ENCODE measurements at places on chromosomes 13 and 19.
A peak's percentile ranks its signal among the peaks of the same experiment; 100 is the strongest.

DNA sequence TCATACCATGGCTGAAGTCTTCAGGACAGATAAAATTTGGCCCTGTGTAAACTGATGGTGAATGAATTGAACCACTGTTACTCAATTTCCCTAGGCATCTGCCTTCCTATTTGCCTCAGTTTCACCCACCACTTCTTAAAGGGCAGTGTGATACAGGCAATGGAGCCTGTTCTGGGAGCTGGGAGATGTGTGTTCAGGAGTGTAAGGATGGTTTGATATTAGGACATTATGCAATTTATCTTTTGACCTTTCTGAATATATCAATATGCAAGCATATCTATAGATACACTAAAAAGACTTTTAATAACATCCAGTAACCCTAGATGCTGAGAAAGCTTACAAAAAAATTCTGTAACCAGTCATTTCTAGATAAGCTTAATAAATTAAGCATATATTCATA, 14.6 kb downstream of the IZUMO2 start:
- DNase-seq, result no peak

DNA sequence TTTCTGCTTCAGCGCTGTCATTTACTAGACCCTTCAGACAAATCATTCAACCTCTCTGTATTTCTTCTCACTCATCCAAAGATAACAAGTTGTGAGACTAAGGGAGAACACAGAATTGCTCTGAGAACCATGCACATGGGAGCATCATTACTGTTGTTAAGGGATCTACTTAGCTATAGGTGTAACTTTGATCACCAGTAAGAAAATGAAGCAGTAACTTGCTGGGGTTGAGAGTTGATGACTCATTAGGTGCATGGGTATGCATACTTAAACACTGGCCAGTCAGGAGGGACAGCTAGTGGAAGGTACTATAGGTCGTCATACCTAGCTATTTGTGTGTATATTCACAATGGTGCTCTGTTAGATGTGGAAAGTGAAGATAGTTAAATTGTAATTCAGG, 61.5 kb downstream of the B3GLCT start:
- DNase-seq, result no peak

DNA sequence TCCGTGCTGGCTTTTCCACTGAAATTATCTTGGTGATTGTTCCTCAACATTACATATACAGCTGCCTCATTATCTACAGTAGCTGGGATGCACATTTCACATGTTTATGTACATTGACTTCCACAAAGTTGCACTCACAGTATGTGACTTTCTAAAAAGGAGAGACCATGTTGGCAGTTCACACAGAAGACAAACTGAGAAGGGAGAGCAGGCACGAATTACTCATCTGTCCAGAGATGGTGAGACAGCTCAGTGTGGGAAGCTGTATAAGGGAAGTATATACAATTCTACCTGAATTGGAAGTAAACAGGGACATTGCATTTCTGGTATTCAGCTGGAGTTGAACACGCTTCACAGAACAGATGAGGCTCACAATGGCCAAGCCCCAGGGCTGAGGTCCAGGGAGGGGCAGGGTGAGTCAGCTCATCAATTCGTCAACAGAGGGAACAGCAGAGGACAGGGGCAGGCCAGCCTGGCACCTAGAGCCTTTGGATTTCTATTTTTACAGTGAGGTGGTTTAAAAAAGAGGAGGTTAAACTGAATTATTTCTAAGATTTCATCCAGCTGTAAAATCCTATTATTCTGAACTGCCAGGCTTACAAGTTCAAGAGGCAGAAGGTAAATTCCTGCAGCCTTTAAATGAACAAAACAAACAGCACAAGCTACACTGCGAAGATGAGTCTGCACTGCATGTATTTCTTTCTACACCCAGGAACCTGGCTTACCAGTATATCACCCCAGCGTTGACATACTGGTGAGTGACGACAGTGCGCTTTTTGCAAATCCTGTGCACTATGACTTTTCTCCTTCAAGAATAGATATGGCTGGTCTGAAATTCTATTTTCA, 9.8 kb downstream of the PARP4 start:
- DNase-seq, result no peak

DNA sequence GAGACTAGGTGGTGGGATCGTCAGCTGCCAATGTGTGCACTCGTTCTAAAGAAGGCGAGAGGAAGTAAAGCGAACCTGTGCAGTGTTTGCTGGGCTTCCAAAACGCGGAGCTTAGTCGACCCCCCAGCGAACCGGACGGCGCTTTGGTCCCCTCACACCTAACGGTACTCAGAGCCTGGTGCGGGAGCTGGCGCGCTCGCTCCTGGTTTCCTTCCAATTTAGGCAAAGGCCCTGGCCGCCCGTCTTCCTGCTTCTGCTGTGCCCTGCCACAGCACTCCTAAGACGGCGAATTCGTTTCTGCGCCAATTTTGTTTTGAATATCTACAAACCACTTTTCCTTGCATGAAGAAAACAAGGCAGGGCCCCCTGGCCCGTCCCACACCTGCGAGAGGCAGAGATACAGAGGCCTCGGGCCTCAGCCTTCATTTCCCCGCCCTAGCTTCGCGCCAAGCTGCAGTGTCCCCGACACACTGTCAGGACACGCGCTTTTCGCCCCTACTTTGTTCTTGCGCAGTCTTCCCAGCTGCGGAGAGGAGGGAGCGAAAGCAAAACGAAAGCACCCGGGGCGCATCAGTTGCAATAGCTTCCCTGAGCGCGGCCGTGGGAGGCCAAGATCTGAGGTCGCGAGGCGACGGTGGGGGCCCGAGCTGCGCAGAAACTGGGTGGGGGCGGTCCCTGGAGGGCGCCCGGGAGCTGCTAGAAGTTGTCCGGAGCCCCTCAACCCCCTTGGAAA, 111.9 kb downstream of the KCNRG start:
- DNase-seq, result no peak

- DNase-seq, result no peak
Observed at GRCh38 chr13:114032126-114032799, 58.4 kb upstream of the C13orf46 start.

- DNase-seq, result no peak
Observed at GRCh38 chr19:3359919-3360420, 6.4 kb upstream of the NFIC start.

- DNase-seq, result no peak
Observed at GRCh38 chr19:13033819-13034611, 38.7 kb downstream of the NFIX start.

GRCh38 chr19:53823380-53824120, 564 bp downstream of the NLRP12 start:
- DNase-seq, result no peak

- peak; percentile 56 for DNase-seq
Observed at GRCh38 chr19:7340959-7341837, 7.5 kb upstream of the ARHGEF18 start.

DNA sequence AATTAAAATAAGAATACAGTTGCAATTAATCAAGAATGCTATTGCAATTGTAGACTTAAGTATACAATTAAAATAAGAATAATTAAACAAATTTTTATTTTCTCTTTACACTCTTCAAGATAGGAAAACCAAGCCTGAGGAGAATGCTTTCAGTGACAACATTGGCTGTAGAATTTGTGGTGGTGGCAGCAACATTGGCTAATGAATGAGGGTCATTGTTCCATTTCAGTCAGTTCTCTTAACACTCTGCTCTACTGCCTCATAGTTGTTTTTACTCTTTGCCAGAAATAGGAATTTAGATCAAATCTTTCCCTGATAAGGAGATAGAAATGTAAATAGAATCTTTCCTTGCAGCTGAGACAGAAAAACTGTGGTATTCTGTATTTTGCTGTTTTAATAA, 391.6 kb downstream of the PCDH20 start:
- no peak for DNase-seq

- no peak for DNase-seq
Observed at GRCh38 chr19:35509018-35509652, 4.3 kb downstream of the DMKN start.

DNA sequence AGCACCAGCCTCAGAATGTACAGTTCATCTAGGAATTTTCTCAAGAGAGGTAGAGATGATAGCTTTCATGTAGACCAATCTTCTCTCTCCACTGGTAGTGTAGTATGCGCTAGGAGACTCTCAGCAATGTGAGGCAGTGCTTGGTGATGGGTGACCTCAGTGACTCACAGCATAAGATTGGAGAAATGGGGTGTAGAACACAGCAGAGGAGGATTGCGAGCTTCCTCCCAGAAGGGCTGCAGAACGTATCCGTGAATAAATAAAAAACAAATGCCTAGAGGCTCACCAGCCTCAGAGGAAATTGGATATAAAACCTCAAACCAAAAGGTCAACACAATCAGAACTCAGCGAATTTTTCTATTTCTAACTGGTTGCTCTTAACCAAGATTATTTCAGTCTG, 182.9 kb upstream of the RXFP2 start:
- no peak for DNase-seq

GRCh38 chr19:12295191-12295590, 508 bp upstream of the ZNF44 start:
- no peak for DNase-seq

- DNase-seq, result no peak
Observed at GRCh38 chr13:36806102-36806501, 12.9 kb upstream of the RFXAP start.

GRCh38 chr13:20980899-20981298, 78.4 kb upstream of the XPO4 start:
- no peak for DNase-seq

All from anterior cingulate cortex (tissue), 58 donors.